Astrocyte (in vitro differentiated cells and primary cell): ENCODE measurements at places on chromosomes 7 and 10. TPM values are rescaled to one million over a fixed set of nuclear protein-coding genes. Genes with fewer than 3 reads are reported as not detected.

The PTEN gene
- 90.3 and 99.2 TPM in 2 replicates for total RNA-seq

The AKR1B15 gene
- total RNA-seq, result not detected in 2 replicates

GRCh38 chr10:13016426-13016825 lies 14.9 kb upstream of the CCDC3 start:
- DNase-seq, result peak; percentile 36
- H3K27ac ChIP-seq, result peak overlapping the region; percentile 74
- no peak overlapping the region for H3K4me3 ChIP-seq
- H3K36me3 ChIP-seq, result no peaks in the 10 kb centered on the region

DNA sequence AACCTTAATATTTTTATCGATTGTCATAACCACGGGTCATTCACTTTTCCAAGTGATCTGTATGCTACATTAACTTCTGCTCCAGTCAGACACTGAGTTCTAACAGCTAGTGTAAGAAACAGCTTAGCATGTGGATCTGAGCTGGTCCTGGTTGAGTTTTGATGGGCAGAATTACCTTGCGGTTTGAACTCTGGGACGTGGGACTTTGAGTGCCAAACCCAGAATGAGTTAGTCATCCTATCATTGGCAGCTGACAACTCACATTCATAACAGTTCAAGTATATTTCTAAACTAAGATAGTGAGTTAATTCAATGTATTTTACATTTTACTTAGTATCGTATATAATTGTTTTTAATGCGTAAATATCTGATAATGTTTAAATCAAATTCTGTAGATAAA lies 43.2 kb downstream of the C7orf33 start:
- no peak for DNase-seq
- peaks cover 4% of the 10 kb centered on the region for H3K27me3 ChIP-seq
- no peak overlapping the region for H3K4me3 ChIP-seq
- no peak overlapping the region for H3K27ac ChIP-seq

DNA sequence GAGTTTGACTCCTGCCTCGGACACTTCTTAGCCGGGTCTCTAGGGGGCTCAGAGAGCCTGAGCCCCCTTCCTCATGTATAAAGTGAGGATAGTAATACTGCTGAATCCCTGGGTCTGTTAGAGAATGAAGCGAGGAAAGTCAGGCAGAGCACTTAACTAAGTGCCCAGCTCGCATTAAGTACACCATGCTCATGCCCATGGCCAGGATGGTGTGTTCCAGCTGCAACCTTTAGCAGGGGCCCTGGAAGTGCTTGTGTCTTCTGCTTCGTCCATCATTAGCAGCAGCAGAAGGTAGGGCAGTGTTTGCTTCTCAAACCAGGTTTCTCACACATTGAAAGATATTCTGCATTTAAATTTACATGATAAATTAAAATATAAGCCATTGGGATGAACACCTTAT lies 27.3 kb upstream of the WDFY4 start:
- H3K36me3 ChIP-seq, result no peaks in the 10 kb centered on the region
- no peak for DNase-seq
- H3K27ac ChIP-seq, result no peak overlapping the region
- no peak overlapping the region for H3K4me3 ChIP-seq
- peaks cover 5% of the 10 kb centered on the region for H3K27me3 ChIP-seq

The SYPL1 gene
- total RNA-seq, result 58.8 and 59.7 TPM in 2 replicates

DNA sequence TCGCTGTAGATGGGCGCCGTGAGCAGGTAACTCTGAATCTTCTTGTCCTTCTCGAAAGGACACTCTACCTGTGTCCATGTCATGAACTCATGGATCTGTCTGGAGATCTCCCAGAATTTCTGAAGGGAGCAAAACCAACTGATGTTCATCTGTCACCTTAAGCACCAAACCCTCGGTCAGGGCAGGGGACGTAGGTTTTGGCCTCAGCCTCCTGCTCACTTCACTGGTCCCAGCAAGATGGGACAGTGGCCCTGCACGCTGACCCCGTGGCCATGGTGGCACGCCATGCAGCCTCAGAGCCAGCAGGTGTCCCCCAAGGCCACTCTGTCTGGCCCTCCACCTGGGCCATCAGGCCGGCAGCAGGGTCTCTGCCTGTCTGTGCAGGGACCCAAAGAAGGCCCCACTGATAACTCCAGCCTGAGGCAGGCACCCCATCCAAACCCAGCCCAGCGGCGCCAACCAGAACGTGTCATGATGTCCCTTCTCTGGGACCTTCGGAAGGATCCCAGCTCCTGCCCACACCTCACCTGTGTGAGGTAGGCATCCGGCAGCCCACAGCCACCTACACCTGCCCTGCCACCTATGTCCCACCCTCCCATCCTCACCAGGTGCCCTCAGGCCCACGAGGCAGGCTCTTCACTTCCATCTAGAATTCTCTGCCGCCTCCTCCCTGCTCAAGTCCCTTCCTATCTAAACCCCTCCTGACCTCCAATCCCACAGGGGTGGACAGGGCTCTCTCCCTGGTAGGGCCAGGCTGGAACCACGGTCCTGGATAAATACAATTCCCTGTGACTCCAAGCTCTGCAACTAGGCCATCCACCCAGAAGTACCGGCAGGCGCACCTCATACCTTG lies 59.0 kb downstream of the CSGALNACT2 start:
- no peak overlapping the region for H3K27ac ChIP-seq
- no peaks in the 10 kb centered on the region for H3K27me3 ChIP-seq
- no peaks in the 10 kb centered on the region for H3K36me3 ChIP-seq
- peaks cover 2% of the 10 kb centered on the region for H3K4me1 ChIP-seq
- DNase-seq, result no peak

GRCh38 chr10:99276848-99277486 lies 41.3 kb upstream of the HPSE2 start:
- DNase-seq, result no peak
- no peak overlapping the region for H3K27ac ChIP-seq
- H3K4me3 ChIP-seq, result no peak overlapping the region
- no peaks in the 10 kb centered on the region for H3K27me3 ChIP-seq
- H3K36me3 ChIP-seq, result no peaks in the 10 kb centered on the region

The MRLN gene
- not detected in 2 replicates for total RNA-seq

DNA sequence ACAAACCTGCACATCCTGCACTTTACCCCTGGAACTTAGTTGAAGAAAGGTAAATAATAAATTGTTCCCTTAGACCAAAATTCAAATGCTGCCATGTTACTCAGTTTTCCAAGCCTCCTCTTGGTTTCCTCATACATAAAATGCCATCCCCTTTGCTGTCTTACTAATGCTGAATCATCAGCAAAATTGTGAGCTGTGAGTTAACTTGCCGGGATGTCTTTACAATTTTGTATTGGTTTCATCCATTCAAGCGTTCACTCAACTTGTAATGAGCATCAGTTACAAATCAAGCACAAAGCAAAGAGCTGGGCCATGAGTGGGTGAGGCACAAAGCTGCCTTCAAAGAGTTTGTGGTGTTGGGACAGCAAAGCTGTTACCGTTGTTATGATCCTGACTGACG lies 395.8 kb upstream of the ZMIZ1 start:
- no peaks in the 10 kb centered on the region for H3K4me1 ChIP-seq
- DNase-seq, result peak; percentile 69
- peaks cover 2% of the 10 kb centered on the region for H3K27me3 ChIP-seq

DNA sequence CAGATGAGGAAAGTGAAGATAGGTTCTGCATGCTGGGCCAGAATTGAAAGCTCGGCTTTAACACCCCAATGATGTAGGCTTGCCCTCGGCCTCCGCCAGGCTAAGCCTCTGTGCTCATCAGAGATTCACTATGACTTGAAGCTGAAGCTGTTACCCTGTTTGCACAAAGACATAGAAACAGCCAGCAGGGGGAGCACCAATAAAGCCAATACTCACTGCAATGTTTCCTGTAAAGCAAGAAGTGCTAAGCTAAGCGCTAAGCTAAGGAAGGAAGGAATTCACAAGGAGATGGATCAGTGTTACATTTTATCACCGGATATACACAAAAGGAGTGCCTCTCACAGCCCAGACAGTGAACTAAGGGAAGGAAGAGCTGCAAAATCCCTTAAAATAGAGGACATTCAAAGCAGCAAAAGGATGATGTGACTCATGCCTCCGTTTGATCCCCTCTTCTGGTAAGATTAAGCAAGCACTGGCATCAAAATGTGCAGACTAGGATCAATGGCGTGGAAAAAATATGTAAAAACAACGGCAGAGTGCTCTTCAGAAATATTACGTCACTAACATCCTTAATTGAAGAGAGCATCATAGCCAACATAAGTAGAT lies 153.8 kb downstream of the COBL start:
- H3K4me3 ChIP-seq, result no peak overlapping the region
- no peaks in the 10 kb centered on the region for H3K4me1 ChIP-seq
- no peaks in the 10 kb centered on the region for H3K36me3 ChIP-seq
- H3K27ac ChIP-seq, result no peak overlapping the region

DNA sequence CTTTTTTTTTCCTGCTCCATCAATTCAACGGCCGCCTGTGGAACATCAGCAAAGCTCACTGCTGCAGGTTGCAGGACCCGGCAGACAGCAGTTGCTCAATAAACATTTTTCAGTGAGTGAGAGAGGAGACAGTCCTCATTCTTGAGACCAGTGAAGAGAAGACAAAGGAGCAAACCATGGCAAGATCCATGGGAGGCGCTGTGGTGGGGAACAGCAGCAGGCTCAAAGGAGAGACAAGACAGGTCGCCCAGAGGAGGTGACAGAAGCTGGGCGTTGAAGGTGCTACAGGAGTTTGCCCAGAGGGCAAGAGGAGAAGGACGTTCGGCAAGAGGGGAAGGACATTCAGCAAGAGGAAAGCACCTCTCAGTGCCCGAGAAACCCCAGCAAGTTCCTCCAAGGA lies 74.5 kb upstream of the FGFR2 start:
- no peak overlapping the region for H3K27ac ChIP-seq
- H3K4me3 ChIP-seq, result no peak overlapping the region
- no peaks in the 10 kb centered on the region for H3K36me3 ChIP-seq

DNA sequence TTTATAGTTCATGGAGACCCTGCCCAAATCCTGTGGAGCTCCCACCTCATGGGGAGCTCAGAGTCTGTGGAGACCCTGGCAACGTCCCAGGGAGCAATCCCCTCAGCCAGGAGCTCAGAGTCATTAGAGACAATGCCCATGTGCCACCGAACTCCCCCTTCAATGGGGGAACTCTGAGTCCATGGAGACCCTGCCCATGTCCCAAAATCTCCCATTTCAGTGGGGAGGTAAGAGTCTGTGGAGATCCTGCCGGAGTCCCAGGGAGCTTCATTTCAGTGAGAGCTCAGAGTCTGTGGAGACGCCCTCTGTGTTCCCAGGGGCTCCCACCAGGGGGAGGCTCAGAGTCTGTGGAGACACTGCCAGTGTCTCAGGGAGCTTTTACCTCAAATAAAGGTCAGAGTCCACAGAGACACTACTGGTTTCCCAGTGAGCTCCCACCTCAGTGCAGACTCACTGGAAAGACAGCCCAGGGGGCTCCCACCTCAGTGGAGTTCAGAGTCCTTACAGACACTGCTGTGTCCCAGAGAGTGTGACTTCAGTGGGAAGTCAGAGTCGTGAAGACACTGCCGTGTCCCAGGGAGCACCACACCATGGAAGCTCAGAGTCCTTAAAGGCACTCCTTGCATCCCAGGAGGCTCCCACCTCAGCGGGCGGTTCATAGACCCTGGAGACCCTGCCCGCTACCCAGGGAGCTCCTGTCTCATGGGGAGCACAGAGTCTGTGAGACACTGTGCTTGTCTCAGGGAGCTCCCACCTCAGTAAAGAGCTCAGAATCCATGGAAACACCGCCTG lies 5.0 kb downstream of the MYO1G start:
- no peak overlapping the region for H3K27ac ChIP-seq
- no peaks in the 10 kb centered on the region for H3K27me3 ChIP-seq
- H3K36me3 ChIP-seq, result no peaks in the 10 kb centered on the region
- DNase-seq, result no peak
- peaks cover 3% of the 10 kb centered on the region for H3K4me1 ChIP-seq

DNA sequence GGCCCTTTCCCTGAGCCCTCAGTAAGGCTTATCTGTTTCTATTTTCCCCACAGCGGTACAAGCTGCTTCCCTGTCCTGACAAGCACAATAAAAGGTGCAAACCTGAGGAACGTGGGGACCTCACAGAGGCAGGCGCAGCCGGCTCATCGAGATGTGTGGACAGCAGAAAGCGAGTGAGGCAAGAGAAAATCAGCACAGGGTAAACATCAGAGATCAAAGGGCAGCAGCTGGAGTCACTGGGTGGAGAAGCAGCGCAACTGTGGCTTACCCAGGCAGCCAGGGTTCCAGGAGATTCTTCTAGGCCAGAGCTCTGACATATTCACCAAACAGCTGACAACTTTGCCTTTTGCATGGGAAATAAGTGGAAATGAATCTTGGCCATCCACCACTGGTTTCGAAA lies 212.6 kb downstream of the WDR11 start:
- no peaks in the 10 kb centered on the region for H3K4me1 ChIP-seq
- H3K27me3 ChIP-seq, result no peaks in the 10 kb centered on the region
- no peak for DNase-seq
- no peak overlapping the region for H3K4me3 ChIP-seq
- no peak overlapping the region for H3K27ac ChIP-seq

DNA sequence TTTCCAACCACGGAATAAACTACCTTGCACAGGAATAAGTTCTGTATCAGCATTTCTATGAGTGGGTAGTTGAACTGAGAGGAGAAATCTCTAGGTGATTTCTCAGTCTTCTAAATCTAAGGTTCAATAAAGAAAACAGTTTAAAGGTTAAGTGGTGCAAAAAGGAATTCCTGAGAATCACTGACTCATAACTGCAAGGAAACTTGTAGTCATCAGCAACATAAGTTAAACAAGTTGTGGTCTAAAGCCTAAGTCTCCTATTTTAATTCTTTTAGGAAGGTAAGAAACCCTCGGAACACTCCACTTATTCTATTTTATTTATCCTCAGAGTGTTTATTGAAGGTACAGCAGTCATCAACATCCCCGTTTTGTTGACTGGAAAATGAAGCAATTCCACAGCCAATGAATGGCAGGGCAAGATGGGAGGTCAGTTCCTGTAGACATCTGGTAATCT lies 92.4 kb upstream of the PIK3CG start:
- no peaks in the 10 kb centered on the region for H3K27me3 ChIP-seq
- H3K4me3 ChIP-seq, result no peak overlapping the region
- peaks cover 46% of the 10 kb centered on the region for H3K4me1 ChIP-seq
- H3K27ac ChIP-seq, result peak overlapping the region; percentile 79
- DNase-seq, result peak; percentile 93

The METTL27 gene
- 2.1 and 2.5 TPM in 2 replicates for total RNA-seq

The WIPF3 gene
- 0.87 and 1.0 TPM in 2 replicates for total RNA-seq

The MCM10 gene
- total RNA-seq, result 1.5 and 1.9 TPM in 2 replicates

GRCh38 chr7:24966802-24967201 lies 13.2 kb downstream of the OSBPL3 start:
- no peaks in the 10 kb centered on the region for H3K27me3 ChIP-seq
- no peaks in the 10 kb centered on the region for H3K36me3 ChIP-seq
- H3K4me1 ChIP-seq, result peaks cover 41% of the 10 kb centered on the region
- DNase-seq, result no peak
- H3K27ac ChIP-seq, result no peak overlapping the region
- no peak overlapping the region for H3K4me3 ChIP-seq

The MYH16 gene
- 0.11 and 0.24 TPM in 2 replicates for total RNA-seq

The SEC61G gene
- total RNA-seq, result 280 TPM in 2 replicates

GRCh38 chr7:97215556-97215955 lies 98.1 kb downstream of the SDHAF3 start:
- H3K4me3 ChIP-seq, result no peak overlapping the region
- H3K27me3 ChIP-seq, result no peaks in the 10 kb centered on the region
- H3K4me1 ChIP-seq, result no peaks in the 10 kb centered on the region
- no peaks in the 10 kb centered on the region for H3K36me3 ChIP-seq
- no peak overlapping the region for H3K27ac ChIP-seq
- no peak for DNase-seq

The SPOCK2 gene
- 0.89 and 1.4 TPM in 2 replicates for total RNA-seq

The KCNH2 gene
- 4.5 and 4.6 TPM in 2 replicates for total RNA-seq

The IFIT1B gene
- not detected in 2 replicates for total RNA-seq

- no peak overlapping the region for H3K4me3 ChIP-seq
- no peaks in the 10 kb centered on the region for H3K4me1 ChIP-seq
- no peaks in the 10 kb centered on the region for H3K36me3 ChIP-seq
- no peak for DNase-seq
These were observed 425.3 kb downstream of the INHBA start for GRCh38 chr7:41277561-41277960.
